ENCODE measurements at places on chromosomes 7 and 10.

- peak; percentile 77 for DNase-seq
Measured at GRCh38 chr10:63115732-63116383, 17.3 kb upstream of the NRBF2 start.

DNA sequence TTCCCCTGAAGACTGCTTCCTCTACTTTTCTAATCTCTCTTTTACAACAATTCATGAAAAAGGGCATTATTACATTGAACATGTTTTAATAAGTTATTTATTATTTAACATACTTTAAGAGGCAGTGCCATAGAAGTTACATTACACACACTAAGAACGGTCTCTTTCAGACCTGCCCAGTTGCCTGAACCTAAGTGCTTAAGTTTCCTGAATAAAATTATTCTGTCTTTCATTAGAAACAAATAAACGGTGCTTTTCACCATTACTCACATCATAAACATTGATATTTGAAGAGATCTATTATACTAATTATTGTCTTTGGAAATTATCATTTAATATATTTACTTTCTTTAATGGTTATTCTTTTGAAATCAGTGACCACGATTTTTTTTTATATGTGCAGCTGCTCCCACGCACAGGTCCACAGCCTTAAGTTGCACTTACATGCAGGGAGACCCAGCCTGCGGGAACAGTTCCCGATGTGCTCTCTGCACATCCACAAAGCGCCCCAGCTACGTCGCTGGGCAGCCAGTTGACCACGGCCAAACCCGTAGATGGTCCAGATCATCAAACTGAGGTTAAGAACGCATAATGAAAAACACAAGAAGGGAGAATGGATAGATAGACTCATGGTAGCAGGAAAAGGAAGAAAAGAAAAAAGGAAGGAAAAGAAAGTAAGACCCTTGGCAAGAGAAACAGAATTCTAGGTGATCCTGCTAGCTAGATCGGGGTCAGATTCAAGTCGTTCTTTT lies 437.0 kb upstream of the MGMT start:
- DNase-seq: no peak

- DNase-seq: no peak
Measured at GRCh38 chr7:73739387-73739767, 775 bp upstream of the ABHD11 start.

- DNase-seq: no peak
Measured at GRCh38 chr7:106329408-106329807, 44.6 kb upstream of the NAMPT start.

GRCh38 chr7:101990811-101991418 lies 173.5 kb downstream of the CUX1 start:
- DNase-seq: no peak

GRCh38 chr10:125147971-125148439 lies 12.4 kb downstream of the CTBP2 start:
- no peak for DNase-seq

DNA sequence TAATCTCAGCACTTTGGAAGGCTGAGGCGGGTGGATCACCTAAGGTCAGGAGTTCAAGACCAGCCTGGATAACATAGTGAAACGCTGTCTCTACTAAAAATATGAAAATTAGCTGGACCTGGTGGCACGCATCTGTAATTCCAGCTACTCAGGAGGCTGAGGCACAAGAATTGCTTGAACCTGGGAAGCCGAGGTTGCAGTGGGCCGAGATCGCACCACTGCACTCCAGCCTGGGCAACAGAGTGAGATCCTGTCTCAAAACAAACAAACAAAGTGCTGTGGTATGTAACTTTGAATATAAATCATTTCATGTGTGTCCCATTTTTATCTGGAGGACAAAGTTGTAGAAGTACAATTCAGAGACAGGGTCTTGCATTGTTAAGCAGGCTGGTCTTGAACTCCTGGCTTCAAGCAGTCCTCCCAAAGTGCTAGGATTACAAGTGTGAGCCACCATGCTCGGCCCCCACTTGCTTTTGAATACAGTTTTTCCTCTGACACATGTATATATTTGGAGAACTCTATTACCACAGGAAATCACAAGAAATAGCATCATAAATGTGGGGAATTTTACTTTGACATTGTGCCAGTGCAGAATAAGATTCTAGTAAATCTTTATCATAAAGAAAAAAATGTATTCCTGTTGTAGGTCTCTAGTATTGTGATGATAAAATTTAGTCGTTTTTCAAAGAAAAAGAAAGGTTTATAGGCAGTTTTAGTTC lies 32.6 kb downstream of the PTPN12 start:
- DNase-seq: no peak

- no peak for DNase-seq
Measured at GRCh38 chr7:139693651-139694388, 84.0 kb downstream of the HIPK2 start.

DNA sequence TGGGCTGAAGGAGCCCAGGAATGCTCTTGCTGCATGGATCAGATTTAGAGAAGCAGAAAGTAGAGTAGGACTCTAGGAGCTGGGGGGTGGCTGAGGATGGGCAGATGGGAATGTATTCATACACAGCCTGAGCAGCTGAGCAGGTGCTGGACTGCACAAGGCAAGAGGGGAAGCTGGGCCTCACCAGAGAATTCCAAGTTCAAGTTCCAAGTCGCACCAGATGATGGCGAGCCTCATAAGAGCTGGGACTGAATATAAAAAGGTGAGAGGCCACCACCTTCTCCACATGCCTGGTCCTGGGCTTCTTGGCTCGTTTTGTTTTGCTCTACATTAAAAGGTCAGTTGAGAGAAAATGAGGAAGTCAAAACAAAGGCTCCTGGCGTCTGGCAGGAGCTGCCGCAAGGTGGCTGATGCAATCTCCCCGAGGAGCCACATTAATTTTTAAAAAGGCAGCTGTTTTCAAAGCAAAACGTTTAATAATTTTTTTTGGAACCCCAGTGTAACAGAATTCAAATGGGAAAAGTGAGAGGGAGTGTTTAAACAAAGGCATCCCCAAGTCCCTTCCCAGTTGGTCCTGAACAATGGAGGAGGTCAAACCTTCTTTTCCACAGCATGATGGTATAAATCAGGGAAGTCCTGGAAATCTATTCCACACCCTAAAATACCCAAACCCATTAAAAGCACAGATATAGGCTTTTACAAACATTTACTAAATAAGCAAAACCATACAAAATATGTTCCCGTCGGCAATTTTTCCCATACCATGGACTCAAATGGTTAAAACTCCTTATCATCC lies 9.5 kb downstream of the CYREN start:
- no peak for DNase-seq

GRCh38 chr7:24477398-24478136 lies 95.7 kb upstream of the PALS2 start:
- DNase-seq: peak; percentile 40

- DNase-seq: peak; percentile 36
Measured at GRCh38 chr7:32479574-32480200, 10.5 kb downstream of the LSM5 start.

DNA sequence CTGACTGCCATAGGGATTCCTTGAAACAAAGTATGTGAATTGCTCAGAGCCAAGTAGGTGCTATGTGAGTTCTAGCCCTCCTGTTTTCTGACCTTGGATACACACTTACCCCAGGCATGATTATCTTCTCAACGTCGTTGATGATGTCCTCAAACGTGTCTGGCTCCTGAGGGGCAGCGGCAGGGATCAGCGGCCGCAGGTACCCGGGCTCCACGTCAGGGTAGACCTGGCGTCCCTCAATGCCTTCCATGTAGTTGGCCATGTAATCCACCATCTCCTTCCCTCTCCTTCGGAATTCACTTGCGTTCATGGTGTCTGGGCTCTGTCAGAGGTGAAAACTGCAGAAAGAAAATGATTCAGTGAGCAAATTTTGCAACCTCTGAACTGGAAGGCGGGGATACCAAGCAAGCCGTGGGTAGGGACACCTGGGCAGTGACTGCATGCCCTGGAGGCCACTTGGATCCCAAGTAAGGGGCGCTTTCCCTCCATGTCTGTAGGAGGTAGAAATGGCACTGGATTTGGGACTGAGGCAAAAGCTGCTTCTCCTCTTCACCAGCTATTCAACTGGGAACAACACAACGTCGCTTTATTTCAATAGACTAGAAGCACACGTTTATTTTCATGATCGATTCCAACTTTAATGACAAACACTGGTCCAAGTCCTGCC lies 21.3 kb downstream of the DDC start:
- no peak for DNase-seq

DNA sequence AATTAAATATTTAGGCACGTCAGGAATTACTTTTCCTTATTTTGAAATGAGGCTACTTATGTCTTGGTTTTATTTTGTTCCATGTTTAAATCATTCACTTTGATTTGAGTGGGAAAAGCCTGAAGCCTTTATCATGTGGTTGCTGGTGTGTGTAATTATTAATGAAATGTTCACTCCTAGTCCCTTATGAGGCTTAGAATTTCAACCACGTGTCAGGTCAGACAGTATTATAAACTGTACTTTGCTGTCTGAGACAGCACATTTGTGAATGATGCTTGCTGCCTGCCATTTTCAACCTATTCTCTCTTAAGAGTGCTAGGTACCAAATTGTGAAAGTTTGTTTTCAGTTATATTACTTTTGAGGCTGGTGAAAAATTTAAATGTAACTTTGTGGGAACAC lies 58.9 kb downstream of the COL17A1 start:
- DNase-seq: no peak

- peak; percentile 37 for DNase-seq
Measured at GRCh38 chr7:38673795-38674194, 42.6 kb upstream of the AMPH start.

DNA sequence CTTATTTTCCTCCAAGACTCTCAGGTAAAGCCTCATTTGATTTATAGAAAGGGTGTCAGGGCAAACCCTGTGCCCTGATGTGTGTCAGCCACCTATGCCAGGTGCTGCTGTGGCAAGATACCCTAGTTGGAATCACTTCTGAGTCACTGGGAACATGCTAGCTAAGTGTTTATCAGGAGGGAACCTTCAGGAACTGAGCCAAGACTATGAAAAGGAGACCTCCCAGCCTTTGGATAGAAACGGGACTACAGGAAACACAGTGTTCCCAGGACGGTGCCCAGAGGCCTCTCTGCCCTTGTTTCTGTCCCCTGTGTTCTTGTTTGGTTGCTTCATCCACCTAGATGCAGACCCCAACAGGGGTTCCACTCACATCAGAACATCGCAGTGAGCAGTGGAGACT lies 28.5 kb downstream of the CNNM1 start:
- DNase-seq: peak; percentile 58
